ENCODE measurements at places on chromosomes 6 and 20. TPM values are rescaled to one million over a fixed set of nuclear protein-coding genes. Genes with fewer than 3 reads are reported as not detected.

Gene MAPK13
- 12.8 TPM for total RNA-seq

Gene APOBEC2
- not detected for total RNA-seq

- DNase-seq: no peak
Measured at GRCh38 chr6:25670208-25670607, 18.2 kb downstream of the SCGN start.

DNA sequence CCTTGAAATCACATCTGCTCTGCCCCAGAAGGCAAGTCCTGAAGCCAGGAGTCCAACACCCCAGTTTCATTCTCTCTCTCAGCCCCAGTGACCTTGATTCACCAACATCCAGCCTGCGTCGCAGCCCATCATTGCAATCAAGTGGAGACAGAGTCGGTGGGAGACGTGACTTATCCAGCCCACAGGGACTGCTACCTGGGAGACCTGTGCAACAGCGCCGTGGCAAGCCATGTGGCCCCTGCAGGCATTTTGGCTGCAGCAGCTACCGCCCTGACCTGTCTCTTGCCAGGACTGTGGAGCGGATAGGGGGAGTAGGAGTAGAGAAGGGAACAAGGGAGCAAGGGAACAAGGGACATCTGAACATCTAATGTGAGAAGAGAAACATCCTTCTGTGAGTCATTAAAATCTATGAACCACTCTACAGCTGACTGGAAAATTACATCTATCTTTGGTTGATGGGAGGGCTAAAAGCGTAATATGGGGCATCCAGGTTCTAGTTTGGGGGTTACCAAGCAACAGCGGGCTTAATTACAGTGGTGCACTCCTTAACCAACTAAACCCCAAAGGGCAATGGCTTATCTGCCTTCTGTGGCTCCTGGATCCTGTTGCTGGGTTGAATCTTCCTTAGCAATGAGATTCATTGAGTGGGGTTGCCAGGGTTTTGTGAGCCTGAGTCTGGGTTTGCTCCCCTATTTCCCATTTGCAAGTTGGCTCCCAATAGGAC, 2.5 kb downstream of the LY6G6D start:
- no peak for DNase-seq

Gene TTBK1
- total RNA-seq: 0.04 TPM

Gene C20orf144
- not detected for total RNA-seq

Gene BHLHE23
- total RNA-seq: not detected

GRCh38 chr20:47013606-47014005, 119.0 kb downstream of the EYA2 start:
- DNase-seq: peak; percentile 17

DNA sequence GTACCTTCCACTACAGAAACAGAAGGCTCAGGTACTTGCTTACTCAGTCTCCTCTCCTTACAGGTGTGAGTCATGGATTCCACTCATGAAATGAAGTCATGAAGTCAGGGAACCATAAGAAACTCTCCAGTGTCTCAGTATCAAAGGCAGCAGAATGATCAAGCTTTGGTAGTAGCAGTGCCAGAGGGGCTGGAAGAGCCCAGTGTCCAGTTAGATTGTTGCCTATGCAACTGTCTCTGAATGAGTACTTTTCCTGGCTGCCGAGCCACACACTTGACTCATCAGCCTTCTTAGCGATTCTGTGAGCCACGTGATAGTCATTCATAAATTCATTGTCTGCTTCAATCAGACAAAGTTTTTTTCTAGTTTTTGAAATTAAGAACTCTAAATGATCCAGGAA, 52.2 kb upstream of the DTNBP1 start:
- DNase-seq: no peak

DNA sequence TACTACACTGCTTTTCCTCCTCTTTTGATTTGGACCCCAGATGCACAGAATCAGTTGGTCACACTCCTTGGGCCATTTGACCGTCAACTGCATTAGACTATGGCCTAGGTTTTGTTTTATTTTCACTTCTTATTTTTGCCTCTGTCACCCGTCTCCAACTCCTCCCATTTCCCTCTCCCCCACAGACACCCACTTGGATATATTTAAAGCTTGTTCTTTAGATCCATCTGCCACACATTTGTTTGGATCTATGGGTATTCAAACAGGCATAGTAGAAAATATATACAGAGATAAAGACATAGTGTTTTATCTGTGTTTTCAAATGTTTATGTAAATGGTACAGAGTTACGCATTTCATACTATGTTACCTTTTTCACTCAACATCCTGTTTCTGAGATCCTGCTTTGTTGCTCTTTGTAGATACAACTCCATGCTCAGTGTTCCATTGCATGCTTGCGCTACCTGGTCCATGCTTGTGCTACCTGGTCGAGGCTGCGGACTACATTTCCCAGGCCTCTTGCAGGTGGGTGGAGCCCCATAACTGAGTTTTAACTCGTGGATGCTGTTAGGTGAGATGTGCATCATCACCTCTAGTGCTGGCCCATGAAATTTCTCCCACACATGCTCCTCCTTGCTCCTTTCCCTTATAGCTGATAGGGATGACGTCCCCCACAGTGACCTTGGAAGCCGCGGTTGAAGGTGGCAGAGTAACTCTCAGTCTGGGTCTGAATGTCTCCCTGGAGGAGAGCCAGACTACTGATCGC, 11.5 kb upstream of the PREX1 start:
- DNase-seq: no peak

Gene RNF217
- 43.5 TPM for total RNA-seq

DNA sequence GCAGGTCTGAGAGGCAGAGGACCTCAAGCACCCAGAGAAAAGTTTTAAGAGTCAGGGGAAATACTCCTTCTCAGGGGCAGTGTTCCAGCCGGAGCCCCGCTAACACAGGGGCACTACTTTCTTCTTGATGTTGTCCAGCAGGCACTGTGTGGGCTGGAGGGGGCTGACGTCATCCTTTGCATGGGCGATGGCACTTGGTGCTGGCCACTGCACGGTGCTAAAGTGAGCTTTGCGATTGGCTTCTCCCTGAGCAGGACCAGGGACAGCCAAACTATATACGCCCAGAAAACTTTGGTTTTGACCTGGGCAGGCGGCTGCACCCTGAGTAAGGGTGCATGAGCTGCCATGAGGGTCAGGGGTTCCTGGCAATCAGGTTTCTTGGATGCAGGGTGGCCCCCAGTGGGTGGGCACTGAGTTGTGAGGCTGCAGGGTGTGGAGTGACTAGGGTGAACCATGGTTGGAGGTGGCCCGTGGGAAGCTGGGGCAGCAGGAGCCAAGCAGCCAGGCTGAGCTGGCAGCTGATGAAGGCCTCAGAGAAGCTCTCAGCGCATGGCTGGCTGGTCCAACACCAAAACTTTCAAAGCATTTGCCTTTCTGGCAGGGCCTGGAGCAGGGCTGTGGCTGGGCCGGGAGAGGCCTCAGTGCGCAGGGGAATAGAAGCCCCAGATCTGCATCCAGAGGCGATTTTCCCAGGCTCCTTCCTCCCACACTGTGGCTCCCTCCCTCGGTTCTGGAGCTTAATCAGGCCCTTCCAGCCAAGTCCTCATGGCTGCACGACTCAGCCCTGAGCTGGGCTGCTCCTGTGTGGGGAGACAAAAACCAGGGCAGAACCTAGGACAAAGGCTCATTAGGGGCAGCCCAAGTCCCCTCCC, 18.3 kb downstream of the MRPS18A start:
- peak; percentile 78 for DNase-seq

GRCh38 chr20:37882961-37883712, 19.8 kb upstream of the VSTM2L start:
- DNase-seq: no peak

DNA sequence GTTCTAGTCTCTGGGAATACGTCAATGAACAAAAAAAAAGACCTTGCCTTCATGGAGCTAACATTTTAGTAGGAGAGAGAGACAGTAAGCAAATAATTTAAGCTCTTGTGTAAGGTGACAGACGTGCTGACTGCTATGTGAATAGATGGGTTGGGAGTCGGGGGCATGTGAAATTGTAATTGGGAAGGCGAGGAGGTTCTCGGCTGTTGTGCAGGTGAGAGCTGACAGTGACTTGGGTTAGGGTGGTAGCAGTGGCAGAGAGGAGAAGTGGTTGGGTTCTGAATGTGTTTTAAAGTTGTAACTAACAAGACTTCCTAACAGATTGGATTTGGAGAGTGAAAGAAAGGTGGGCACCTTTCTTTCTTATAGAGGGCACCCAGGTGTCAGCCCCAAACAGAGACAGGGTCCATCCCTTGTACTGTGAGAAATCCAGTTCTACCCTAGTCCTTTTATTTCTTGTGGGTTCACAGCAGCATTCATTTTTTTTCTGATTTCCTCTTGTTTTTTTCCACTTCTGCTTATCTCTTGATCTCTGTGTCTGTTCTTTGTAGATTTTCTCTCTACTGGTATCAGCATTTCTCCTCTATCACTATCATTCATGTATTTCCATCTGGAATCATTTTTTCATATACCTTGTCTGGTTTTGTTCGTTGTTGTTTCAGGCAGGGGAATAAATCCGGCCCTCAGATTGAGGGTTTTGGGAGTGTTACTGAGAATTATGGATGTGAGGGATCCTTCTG, 15.4 kb upstream of the MYLK2 start:
- DNase-seq: no peak

Gene PRND
- total RNA-seq: 0.62 TPM

Gene CASP8AP2
- total RNA-seq: 24.7 TPM

Gene LAMA2
- 88.8 TPM for total RNA-seq

Gene GRIK2
- total RNA-seq: 12.8 TPM

Gene MGME1
- 8.7 TPM for total RNA-seq

Gene LBP
- total RNA-seq: 0.40 TPM

- no peak for DNase-seq
Measured at GRCh38 chr6:32076321-32076809, 32.8 kb downstream of the TNXB start.

- no peak for DNase-seq
Measured at GRCh38 chr20:22833851-22834250, 201.3 kb upstream of the SSTR4 start.

- DNase-seq: no peak
Measured at GRCh38 chr6:85118233-85118632, 331.6 kb upstream of the NT5E start.

DNA sequence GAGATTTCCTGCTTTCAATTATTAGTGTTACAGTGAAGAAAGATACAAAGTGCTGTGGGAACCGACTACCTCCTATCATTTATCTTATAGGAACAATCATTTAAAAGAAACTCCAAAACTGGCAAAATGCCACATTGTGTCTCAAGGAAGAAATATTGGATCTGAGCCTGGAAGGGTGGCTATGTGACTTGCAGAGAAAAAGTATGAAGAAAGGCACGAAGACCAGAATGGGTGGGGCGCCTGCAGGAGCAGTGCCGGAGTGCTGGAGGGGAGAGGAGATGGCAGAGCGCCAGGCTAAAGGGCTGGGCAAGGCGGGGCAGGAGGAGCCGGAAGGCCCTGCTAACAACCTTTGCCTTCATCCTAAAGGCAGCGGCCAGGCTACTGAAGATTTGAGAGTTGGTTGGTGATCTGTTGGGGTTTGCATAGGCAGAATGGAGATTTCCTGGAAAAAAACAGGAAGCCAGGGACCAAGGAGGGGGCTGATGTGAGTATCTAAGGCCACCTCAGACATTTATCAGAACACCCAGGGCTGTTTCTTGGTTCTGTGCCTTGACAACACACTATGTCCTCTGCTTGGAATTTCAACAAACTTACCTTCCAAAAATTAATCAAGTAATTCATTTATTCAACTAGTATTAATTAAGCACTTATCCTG, 125.6 kb downstream of the MAFB start:
- DNase-seq: peak; percentile 69

Gene DACT2
- 1.9 TPM for total RNA-seq

DNA sequence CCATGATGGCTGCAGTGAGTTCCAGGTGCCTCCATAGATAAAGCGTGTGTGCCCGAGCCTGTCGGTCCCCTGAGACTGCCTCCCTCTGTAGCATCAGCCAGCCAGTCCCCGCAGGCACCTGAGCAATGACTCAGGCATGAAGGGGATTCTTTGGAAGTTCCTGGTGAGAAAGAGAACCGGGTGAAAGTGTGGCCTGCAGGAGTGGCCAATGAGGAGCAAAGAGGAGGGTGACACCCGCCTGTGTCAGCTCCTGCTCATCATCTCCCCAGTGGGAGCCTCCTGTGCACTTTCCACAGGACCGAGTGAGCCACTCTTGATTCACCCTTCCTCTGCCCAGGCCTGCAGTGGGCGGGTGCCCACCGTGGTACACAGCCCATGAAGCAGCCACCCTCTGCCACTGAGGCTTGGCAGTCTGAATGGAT, 71.2 kb upstream of the PTPN1 start:
- no peak for DNase-seq

DNA sequence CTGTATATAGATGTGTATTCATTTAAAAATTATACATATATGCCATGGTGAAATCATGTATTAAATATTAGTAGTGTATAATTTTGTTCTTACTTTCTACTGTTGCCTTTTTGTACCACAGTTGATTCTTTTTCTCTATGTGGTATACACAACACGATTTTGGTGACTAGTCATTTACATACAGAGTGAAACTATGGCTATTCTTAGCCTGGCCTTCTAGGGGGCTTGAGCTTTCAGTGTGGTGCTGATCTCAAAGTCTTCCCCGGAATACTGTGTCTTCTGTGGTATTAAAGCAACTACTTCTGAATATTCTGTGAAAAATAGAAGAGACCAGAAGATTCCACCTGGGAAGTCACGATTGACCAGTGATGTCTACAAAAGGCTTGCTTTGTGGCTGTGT, 301.9 kb downstream of the UTRN start:
- no peak for DNase-seq

Gene BCAS4
- 4.8 TPM for total RNA-seq

Gene RBM24
- 3.1 TPM for total RNA-seq

- DNase-seq: no peak
Measured at GRCh38 chr20:25129908-25130307, 48.0 kb upstream of the VSX1 start.

DNA sequence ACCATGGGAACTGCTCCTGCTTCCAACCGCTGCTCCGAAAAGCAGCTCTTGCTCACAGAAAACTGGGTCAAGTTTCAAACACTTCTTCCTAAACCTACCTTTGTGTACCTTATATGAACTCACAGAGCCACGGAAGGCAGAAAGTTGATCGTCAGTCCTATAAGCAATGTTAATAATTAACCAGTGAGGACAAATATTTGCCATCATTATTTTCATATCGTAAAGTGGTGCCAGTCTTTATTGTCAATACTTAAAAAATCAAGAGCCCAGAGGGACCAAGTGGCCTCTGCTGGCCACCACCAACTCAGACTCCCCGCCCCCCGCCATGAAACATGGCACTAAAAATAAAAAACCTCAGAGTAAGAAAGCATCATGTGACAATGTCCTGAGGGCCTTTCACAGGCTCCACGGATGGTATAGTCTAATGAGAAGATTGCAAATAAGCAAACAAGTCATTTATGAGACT, 9.1 kb upstream of the PBOV1 start:
- DNase-seq: no peak

Gene NKAPL
- total RNA-seq: 2.9 TPM

- no peak for DNase-seq
Measured at GRCh38 chr20:62766716-62767115, 29.6 kb upstream of the MRGBP start.

Gene WFDC2
- total RNA-seq: 4.1 TPM

- DNase-seq: no peak
Measured at GRCh38 chr6:37287519-37288157, 29.7 kb upstream of the TMEM217 start.

Gene MATN4
- 0.22 TPM for total RNA-seq

Gene CALHM4
- not detected for total RNA-seq

DNA sequence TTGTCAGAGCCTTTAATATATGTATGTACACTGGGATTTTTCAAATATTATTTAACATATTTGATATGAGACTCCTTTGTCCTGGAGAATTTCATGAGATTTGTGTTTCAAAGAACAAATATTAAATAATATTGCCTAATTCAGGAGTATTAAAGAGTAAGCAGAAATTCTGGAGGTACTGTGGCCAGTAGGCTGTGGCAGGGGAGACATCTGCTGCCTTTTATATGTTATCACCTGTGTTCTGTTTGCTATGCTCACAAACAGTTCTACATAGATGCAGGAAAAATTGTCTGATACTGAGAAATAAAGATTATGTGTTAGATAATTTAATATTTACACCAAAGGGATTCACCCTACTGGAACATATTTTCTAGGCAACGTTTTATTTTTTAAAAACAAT, 395.4 kb upstream of the SLC35B3 start:
- no peak for DNase-seq
